ENCODE measurements at places on chromosomes 7 and 10.

DNA sequence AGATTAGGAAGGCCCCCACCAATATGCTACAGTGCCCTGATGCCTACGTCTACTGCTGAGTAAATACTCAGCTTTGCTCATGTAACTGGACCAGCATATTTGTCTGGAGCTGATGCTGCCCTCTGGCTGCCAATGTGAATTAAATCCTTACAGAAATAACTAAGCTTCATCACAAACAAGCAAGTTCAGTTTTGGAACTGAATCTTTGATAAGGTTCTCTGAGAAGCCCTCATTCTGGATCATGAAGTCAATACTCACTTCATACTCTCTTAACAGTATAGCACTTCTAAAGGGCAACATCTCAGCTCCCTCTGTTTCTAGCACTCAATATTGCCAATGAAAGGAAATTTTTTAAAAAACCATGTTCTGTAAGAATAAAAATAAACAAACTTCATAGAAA lies 246.7 kb downstream of the ETV1 start:
- peak; percentile 54 for DNase-seq

- no peak for DNase-seq
These were observed 60.1 kb downstream of the SHTN1 start for GRCh38 chr10:116944911-116945310.

GRCh38 chr10:68435803-68436202 lies 28.7 kb upstream of the RUFY2 start:
- no peak for DNase-seq

GRCh38 chr7:28432105-28432504 lies 19.8 kb downstream of the CREB5 start:
- DNase-seq, result no peak

DNA sequence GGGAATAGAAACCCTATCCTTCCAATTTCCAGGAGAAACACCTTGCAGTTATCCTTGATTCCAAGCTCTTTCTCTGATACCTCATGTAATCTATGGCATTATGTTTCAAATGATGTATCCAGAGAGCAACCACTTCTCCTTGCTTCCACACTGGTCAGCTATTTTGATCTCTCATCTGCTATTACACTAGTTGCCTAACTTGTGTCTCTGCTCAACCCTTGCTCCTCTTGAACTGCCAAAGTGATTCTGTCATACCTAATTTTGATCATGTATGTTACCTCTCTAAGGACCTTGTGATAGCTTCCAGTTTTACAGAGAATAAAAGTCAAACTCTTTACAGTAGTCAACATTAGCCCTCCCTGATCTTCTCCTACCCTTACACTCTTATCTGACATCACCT lies 90.4 kb downstream of the KCND2 start:
- no peak for DNase-seq

DNA sequence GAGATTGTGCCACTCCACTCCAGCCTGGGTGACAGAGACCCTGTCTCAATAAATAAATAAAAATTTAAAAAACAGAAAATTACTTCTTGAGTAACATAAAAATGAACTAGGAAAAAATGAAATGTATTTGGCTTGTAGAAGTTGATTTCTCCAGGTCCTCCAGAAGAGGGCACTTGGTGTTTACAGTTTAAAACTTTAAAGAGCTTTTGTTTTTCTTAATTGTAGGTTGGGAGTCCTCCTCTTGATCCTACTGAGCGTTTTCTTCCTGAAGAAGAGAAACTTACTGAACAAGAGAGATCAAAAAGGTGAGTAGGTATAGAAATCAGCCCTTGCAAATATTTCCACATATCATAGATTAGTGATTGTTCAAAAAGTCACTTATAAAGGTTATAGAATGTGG lies 16.2 kb downstream of the KIFBP start:
- DNase-seq, result peak; percentile 45

DNA sequence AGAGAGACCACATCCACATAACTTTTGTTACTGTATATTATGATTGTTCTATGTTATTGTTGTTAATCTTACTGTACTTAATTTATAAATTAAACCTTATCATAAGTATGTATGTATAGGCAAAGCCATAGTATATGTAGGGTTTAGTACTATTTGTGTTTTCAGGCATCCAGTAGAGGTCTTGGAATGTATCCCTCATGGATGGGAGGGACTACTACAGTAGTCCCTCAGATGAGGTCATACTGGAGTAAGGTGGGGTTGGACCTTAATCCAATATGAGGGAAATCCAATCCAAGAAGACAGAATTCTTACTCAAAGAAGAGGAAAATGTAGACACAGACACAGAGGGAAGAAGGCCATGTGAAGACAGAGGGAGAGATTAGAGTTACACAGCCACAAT lies 34.1 kb upstream of the MALRD1 start:
- DNase-seq, result no peak

GRCh38 chr7:41003977-41004376 lies 698.9 kb downstream of the INHBA start:
- DNase-seq, result no peak

GRCh38 chr7:112819536-112819935 lies 29.3 kb upstream of the TMEM168 start:
- DNase-seq, result no peak

GRCh38 chr7:87234949-87235348 lies 15.4 kb upstream of the TMEM243 start:
- DNase-seq, result peak; percentile 20

DNA sequence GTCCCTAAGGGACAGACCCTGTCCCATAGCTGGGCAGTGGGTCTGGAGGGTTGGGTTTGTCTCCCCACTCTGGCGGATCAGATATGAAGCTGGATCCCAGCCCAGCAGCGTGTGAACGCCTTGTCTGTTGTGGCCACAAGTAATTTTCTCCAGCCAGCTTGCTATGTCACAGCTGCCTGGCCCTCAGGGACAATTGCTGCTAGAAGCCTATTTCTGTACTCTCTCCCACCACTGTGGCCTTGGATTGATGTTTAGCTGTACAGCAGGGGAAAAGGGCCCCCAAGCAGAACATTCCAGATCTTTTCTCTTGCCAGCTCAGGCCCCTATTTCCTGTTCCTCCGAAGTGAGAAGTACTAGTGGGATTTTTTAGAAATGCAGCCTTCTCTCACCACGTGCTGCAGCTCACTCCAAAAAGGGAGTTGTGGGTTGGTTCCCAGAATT lies 53.5 kb upstream of the WAC start:
- DNase-seq, result no peak
